NCI-H2107 (cell line): ENCODE measurements at places on chromosomes 7 and 10.

DNA sequence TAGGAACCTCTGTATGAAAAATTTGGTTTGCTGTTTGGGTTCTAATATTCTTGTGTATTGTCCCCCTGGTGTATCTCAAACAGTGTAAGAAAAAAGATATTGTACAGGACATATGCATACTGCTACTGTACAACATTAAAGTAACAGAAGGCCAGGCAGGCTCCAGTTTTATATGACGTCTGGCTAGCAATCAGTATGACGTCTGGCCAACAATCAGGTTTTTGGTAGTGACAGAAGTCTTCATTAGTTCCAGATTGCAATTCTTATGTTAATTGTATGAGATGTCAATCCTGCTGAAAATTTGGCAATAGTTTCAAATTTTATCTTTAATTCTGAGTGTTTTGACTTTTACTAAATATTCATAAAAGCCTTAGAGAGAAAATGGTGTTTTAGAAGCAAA is 67.9 kb upstream of the KCND2 start:
- DNase-seq: no peak

- DNase-seq: peak; percentile 70
Measured at GRCh38 chr7:39949971-39950472, at the start of gene CDK13. TSS of gene CDK13 (plus strand) at chr7:39950256. CDS start at chr7:39950642, 386 bp downstream.

- DNase-seq: no peak
Measured at GRCh38 chr7:159139202-159139601, 5.5 kb downstream of the VIPR2 start.

DNA sequence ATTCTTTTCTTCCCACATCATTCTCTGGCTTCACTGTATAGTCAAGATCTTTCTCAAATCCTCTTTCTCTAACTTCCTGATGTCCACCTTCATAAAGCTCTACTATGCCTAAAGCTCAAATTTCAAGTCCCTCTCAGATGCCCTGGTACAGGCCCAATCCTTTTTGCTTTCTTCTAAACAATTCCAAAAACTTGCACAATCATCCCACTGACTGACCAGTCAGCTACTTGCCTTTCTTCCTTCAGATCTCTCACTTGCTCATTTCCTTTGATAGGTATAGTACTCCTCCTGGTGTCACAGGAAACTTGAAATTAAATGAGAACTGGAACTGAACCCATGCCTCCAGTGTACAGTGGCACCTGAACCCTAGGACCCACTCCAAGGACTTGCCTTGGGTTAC is 18.2 kb downstream of the SEC31B start:
- DNase-seq: no peak

- DNase-seq: no peak
Measured at GRCh38 chr7:39353615-39354376, 212.4 kb upstream of the YAE1 start.

DNA sequence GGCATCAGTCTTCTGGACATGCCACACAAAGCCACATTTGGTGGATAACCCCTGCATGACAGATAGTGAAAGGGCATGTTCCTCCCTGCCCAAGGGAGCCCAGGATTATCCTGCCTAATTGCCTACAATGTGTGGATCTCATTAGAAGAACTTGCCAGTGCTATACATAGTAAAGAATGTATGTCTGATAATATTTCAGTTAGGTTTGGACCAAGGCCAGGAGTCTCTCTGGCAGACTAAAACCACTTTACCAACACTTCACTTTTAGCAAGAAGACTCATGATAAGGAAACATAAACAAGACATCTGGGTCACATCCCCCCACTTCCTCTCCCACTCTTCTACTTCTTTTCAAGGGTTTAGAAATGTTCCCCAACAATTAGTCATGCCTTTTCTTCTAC is 196.7 kb downstream of the MTERF1 start:
- no peak for DNase-seq

- no peak for DNase-seq
Measured at GRCh38 chr10:19944911-19945663, 128.9 kb downstream of the PLXDC2 start.

DNA sequence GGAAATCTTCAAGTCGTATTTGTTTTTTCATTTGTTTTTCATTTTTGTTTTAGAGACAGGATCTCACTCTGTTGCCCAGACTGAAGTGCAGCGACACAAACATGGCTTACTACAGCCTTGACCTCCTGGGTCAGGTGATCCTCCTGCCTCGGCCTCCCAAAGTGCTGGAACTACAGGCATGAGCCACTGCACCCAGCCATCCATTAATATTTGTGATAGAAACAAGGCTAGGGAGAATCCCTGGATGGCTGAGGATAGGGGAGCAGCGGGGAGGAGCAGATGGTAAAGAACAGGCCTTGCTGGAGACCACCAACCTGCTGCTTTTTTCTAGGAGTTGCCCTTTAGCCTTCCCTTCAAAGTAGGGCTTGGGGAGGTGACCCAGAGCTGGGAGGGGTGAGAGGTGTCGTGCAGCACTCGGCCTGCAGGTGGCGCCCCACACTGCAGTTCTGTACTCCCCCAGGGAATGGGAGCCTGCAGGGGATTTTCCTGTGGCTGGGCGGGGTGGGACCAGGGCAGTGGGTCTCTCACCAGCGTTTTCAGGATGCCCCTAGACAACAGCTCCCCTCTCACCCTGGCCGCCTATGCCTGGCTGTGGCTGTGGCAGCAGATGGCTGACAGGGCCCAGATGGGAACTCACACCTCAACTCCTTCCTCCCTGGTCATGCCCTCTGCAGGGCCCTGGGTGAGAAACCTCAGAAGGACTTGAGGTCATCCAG is 12.6 kb upstream of the CDH23 start:
- peak; percentile 8 for DNase-seq

- no peak for DNase-seq
Measured at GRCh38 chr7:127733986-127734385, 82.0 kb downstream of the SND1 start.

DNA sequence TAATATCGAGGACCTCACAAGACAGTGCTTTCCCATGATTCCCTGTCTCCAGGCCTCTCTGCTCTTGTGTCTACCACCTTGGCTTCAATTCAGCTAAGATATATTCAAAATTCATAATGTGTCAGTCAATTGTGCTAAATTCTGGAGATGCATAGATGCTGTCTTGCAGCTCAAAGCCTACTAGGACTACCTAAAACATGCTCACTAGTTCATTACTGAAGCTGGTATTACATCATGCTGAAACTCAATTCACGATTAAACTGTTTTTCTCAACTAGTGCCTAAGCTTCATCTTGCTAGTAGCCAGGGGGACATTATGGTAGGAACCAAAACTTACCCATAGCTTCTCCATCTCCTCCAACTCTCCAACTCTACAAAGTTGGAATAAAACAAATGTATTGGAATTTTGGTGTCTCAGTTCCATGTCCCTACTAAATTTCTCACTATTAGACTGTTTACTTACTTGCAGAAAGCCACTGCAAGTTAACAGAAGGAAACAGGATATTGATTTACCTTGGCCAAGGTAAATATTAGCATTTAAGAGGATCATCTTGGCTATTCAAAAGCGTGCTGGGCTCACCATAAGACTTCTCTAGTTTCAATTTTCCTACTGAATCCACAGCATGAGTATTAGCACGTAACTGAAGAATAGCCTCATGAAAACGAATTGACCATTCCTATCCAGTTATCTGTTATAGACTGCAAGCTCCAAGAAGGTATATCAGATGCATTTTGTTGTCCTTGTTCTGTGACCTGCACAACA is 53.6 kb downstream of the CREB3L2 start:
- no peak for DNase-seq

- no peak for DNase-seq
Measured at GRCh38 chr10:44341886-44342285, 43.0 kb downstream of the CXCL12 start.

GRCh38 chr7:20964281-20964918 is 177.7 kb upstream of the SP8 start:
- DNase-seq: no peak

- no peak for DNase-seq
Measured at GRCh38 chr10:104150139-104150538, 28.2 kb downstream of the SFR1 start.

DNA sequence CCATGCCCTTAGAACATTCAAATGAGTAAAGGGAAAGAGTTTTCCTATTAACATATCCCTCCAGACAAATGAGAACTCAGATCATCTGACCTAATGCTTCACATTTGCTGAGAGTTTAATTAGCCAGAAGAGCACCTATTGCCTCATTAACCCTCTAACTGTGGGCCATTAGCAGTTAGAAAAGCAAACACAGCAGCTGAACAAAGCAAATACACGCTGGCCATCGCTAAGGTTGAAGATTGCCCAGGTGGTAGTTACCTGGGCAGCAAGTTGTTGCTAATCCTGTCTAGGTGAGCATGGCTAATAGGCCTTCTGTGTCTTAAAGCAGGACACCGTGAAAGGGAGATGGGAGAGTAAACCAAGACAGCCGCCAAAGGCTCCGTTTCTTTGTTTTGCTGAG is 49.9 kb upstream of the UCN3 start:
- no peak for DNase-seq

- DNase-seq: no peak
Measured at GRCh38 chr10:60376221-60377041, 13.2 kb downstream of the ANK3 start.

DNA sequence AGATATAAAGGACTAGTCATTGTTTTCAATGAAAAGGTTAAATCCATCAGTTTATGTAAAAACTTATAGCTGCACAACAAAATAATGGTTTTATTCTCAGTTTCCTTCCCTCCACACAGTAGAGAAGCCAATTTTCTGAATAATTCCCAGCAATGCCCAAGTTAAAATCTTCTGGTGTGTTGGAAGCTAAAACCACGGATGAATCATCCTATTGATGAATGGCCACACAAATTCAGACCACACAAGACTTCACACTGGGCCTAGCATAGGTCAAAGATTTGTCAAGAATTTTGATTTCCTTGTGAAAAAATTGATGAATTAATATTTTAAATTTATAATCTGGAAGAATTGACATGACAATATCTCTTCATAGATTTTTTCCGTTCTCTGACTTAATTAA is 617.6 kb downstream of the INHBA start:
- no peak for DNase-seq

- DNase-seq: no peak
Measured at GRCh38 chr7:143463556-143463955, 14.1 kb upstream of the TAS2R41 start.

DNA sequence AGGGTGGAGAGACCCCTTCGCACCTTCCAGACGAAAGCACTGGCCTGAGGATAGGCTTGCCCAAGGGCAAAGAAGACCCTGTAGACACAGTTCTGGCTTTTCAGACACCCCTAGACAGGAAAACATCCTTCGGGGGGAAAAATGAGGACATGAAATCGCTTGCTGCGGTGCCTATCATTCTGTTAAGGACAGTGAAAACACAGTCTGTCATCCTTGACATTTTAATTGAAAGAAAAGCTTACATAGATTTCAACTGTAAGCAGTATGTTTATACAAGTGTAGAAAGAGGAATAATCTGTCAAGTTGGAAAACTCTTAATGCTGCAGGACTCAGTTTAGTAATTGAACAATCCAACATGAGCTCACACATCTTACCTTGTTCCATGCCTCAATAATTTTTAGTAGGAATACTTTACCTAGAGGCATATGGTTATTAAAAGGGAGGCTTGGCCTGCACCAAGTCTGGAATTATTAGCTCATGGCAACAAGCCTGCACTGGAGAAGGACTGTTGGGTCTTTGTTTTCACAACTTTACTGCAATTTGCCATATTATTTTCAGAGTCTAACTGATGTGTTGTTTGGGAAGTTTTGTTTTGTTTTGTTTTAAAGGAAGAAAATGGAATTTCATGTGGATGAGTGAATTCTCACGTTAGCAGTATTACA is 243.5 kb downstream of the TRIL start:
- no peak for DNase-seq

DNA sequence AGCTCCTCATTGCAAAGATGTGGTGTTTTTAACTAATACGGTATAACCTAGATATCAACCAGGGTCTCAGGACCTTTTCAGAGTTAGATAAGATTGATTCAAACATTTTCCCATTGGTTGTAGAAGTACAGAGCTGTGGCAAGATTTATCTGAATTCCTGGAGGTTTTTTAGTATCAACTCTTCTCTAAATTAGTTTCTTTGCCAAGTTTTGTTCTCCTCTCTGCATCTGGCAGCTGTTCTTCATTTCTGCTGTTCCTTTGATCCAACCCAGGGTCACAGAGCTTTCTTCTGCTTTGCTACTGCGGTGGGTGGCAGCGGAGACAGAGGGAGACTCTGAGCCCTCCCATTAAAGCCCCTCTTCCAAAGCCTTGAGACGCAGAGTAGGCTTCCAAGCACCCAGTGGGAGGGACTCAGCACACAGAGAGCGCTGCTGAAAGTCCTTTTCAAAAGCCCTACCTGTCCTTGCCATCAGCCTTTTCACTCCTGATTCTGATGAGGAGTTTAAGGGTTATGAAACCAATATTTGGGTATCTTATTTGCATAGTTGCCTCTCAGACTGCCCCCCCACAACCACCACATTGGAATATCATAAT is 146.3 kb upstream of the EEPD1 start:
- no peak for DNase-seq

- no peak for DNase-seq
Measured at GRCh38 chr7:2718296-2718965, 30.4 kb downstream of the AMZ1 start.

- DNase-seq: no peak
Measured at GRCh38 chr10:62587011-62587410, 212.8 kb downstream of the ZNF365 start.

GRCh38 chr7:40572810-40573465 is 438.1 kb downstream of the SUGCT start:
- no peak for DNase-seq

DNA sequence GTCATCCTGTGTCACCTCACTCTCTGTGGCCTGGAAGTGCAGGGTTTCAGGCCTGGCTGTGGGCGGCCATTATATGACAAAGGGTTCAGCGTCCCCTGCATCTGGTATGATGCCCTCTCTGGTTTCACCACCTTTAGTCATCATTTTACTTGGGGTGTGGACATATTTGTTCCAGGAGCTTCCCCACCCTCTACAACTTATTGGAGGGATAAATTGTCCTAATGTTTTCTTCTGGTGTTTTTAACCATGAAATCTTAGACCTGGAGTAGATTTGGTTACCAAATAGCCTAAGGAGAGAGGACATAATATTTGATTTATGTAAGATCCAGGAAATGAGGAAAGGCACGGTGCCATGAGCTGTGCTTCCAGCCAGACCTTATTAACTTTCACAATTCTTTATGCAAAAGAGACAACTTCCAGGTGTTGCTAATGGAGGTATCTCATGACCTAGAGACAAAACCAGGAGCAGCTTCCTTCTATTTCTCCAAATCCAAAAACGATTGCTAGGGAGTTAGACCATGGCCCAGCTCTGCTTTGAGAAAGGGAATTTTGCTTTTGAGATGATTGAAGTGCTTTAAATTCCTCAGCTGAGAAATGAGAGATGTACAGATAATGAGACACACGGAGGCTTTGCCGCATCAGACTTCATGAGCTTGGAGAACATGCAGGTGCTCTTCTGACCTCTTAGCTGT is 20.9 kb downstream of the WBP1L start:
- DNase-seq: no peak

DNA sequence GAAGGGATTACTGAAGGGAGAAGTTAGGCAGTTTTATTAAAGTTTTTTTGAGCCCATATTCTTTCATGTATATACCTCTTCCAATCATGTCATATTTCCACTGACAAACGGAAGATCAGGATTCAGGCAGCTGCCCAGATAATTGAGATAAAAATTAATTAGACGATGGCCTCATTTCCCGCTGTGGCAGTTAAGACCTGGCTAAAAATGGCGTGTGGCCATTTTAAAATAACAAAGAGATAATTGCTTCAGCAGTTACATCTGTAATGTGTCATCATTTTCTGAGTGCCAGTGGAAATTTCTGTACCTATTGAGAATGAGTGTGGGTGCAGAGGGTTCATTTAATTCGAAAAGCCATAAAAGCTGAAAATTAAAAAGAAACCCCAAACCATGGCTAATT is 215.1 kb downstream of the STK31 start:
- DNase-seq: no peak
